ENCODE measurements at places on chromosomes 11 and 22.

- DNase-seq: no peak
These were observed 605.0 kb upstream of the CADM1 start for GRCh38 chr11:116109228-116109627.

DNA sequence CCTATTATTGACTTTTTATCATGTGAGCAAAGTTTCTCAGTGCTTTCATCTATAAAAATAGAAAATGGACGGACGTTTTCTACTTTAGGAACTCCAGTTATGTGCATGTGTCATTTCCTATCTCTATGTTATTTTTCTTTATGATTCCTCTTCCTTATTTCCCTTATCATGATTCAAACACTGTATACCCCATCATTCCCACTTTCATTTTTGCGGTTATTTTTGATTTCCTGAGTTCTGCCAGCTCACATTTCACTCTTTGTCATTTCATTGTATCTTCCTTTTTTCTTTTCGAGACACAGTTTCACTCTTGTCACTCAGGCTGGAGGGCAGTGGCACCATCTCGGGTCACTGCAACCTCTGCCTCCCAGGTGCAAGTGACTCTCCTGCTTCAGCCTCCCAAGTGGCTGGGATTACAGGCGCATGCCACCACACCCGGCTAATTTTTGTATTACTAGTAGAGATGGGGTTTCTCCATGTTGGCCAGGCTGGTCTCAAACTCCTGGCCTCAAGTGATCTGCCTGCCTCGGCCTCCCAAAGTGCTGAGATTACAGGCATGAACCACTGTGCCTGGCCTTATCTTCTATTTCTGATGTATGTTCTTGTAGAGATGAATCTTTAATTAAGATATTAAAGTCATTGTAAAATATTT lies 21.5 kb downstream of the C11orf58 start:
- DNase-seq: no peak

DNA sequence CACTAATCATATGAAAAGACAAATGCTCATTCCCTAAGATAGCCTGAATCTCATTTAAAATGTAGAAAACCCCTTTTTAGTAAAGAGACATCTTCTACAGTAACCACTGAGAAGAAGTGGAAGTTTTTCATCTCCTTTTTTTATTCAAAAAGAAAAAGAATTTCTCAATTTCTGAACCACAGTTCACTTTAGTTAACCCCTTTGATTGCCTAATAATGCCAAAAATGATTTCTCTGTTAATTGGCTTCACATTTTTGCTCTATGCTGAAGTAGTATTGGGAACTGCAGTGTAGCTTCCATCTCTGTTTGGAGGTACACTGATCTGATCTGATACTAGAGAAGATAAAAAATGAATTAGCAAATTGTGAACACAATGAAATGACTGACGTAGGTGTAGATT lies 58.3 kb downstream of the CD44 start:
- no peak for DNase-seq

DNA sequence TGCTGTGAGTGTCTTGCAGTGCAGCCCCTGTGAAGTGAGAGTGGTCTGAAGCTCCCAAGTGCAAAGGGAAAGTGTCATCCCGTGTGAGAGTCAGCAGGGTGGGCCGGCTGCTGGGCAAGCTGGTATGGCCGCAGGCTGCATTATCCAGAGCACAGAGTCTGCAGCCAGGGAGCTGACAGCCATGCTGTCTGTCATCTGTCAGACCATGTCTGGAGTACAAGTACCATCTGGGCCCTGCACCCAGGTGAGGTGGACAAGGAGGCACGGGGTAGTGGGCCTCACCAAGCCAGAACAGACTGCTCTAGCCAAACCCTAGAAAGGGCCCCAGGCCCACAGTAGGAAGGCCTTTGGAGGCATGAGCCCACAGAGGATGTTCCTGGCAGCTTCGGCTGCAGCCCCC lies 20.2 kb downstream of the LMO1 start:
- no peak for DNase-seq

DNA sequence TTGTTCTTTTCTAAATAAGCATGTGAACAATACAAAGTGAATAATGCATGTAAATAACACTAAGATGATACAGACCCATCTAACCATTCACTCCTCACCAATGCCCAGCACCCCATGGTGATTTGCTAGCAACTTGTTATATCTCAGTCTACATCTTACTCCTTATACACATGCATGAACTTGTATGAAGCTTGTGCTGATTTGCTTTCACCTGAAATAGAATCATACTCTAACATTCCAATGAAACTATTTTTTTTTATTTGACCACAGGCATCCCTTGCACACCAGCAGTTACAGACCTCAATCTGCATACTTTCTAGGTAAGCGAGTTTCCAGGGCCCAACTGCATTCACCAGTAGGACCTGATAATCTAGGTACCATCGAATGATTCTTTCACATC lies 873.6 kb downstream of the OPCML start:
- DNase-seq: no peak

DNA sequence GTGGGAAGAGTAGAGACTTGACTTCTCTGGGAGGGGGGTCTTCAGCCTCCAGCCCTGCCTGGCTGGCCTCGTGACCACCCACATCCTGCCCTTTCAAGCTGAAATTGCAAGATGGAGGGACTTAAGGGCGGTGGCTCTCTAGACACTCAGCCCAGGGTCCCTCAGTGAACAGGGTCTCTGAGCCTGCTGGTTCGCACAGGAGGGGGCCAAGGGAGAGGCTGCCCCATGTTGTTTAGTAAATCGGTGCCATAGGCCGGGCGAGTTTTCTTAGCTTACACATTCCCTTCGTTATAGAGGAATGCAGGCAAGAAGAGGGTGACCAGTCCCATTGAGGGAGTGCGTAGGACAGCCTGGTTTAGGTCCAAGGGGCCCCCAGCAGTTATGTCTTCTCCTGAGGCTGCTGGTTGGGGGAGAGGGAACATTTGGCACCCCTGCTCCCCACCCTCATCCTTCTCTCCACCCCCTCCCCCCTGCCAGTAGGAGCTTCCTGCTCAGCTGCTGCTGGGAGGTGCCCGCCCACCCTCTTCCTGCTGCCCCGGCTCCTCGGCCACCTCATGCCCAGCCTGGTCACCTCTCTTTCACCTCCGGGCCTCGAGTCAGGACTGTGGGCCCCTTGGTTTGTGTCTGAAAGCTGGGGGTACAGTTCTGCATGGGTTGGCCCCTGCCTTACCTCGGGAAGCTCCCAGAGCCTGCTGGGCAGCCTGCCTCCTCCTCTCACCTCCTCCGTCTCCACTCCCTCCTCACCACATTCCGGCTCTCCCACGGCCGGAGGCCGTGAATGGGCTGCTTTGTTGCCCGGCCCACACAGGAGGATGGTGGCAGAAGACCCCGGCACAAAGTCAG lies 3.9 kb downstream of the FRMD8 start:
- DNase-seq: no peak

GRCh38 chr11:46352063-46352841 lies 5.0 kb downstream of the DGKZ start:
- DNase-seq: no peak

DNA sequence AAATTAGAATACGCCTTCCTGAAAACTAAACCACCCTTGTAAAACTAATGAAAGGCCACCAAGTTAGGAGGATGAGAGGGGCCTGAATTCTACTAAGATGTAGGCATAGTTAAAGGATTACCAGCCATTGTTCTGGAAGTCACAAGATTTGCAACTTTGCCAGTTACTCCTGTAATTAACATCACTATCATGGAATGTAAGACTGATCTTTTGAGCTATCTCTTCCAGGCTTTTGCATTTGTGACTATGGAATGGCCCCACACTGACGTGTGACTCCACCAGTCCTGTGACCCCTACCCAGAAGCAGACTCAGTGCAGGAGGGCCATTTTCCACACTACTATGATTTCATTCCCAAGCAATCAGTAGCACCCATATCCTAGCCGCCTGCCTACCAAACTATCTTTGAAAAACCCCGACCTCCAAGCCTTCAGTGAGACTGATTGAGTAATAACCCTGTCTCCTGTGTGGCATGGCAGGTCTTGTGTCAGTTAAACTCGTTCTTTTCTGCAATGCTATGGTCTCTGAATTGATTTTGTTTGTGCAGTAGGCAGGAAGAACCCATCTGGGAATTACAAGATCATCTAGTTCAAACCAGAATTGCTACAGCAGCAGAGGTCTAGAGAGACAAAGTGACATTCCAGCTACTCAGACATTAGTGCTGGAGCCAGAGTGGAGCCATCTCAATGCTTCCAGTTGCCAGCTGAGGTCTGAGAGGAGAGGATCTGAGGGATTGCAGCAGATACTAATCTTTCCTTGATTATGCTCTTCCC lies 1.9 kb upstream of the CTSF start:
- DNase-seq: peak; percentile 85

DNA sequence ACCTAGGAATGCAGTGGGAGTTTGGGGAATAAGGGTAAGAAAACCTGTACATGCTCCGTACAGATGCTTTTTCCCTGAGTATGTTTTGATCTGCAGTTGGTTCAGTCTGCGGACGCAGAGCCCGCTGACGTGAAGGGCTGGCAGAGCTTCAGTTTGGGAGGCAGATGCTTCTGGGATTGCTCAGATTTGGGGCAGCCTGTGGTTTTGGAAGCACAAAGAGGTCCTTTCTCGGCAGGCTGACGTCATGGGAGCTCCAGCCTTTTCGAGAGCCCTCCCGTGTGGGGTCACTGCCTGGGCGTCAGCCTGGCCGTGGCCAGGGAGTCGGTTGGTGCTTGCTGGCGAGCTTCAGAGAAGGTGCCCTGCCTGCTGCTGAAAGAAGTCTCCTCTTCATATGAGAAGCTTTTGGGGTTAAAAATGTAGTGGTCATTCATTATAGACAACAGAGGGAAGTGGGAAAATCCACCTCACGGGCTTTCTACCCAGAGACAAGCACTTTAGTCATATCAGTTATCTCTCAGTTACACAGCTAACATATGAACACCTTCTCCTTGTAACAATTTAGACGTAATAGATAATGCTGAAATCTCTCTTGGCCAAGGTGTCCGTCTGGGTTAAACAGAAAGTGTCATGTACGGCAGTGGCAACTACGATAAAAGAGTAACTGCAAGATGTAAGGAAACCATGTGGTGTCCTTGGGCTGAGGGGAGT lies 26.8 kb downstream of the TPCN2 start:
- no peak for DNase-seq

DNA sequence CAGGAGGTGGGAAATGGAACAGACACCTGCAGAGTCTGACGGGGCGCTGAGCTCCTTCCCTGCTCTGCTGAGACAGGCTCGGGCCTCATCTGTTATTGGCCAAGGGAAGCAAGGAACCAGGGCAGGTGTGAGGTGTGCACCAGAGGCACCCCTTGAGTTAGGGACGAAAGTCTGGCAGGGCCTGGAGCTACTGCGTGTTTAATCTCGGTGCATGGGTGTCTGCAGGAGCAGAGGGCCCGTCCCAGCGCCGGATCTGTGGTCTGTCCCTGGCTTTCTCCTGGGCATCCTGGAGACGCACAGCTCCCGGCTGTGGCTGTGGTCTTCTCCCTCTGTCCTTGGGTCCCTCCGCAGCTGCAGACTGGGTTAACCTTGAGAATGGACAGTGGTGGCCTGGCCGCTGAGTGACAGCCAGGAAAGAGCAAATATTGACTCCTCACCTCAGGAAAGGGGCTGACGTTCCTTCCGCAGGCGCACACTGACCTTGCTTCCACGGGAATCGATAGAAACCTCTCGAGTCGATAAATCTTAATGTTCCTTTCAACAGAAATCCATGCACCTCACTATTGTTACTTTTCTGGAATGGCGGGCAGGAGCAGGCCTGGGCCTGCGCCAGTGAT lies 975.6 kb downstream of the BRD1 start:
- no peak for DNase-seq

- DNase-seq: no peak
These were observed 120.0 kb upstream of the BDNF start for GRCh38 chr11:27820249-27820648.

GRCh38 chr22:47943729-47944700 lies 1181.6 kb downstream of the TBC1D22A start:
- no peak for DNase-seq

GRCh38 chr22:42307806-42308563 lies 37.5 kb upstream of the TCF20 start:
- DNase-seq: no peak

GRCh38 chr11:47179655-47179991 lies 2.9 kb upstream of the ARFGAP2 start:
- DNase-seq: no peak

DNA sequence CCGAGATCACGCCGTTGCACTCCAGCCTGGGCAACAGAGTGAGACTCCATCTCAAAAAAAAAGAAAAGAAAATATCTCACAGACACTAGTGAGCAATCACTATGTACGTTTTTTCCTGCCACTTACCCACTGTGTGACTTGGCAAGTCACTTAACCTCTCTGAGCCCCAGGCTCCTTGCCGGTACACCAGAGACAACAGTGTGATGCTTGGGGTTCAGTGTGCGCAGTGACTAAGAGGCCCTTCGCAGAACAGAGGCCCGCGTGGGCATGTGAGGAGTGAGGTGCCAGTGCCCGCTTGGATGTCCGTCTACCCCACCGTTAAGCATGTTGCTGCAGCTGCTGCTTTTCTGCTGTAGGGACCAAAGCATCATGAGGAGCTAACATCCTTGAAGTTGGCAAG lies 6.7 kb downstream of the OAF start:
- DNase-seq: no peak

DNA sequence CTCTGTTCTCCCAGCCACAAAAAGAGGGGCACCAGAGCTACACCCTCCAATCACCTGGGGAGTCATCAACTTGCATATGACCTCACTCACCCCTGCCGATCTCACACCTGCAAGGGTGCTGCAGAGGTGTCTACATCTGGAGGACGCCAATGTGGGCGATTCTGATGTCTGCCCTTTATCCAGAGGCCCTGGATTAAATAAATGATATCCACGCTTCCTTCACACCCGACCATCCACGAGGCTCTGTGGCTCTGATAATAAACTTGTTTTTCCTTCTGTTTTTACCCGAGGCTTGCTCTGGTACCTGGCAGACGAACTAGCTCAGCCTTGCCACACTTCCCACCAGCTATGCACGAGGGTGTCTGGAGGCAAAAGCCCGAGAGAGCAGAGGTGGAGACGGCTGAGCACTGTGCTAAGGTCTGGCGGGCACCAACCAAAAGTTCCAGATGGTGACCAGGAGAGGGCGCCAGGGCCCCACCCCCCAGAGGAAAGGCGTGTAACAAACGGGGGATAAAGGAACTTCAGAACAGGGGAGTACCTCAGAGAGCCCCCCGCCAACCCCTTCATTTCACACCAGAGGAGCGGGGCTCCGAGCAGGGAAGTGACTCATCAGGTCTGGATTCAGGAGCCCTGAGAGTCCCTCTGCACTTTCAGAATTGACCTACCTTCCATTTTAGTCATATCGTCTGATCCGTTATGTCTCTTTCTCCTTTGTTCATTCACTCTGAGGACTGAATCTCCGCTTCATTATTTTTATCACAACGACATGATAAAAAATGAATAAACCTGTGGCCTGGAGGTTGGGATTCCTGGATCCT lies 13.5 kb downstream of the SCN3B start:
- peak; percentile 61 for DNase-seq

- no peak for DNase-seq
These were observed 110.0 kb downstream of the KIRREL3 start for GRCh38 chr11:126890561-126890960.

All from NT2/D1 (cell line).